ENCODE measurements at places on chromosomes 7 and 10.

DNA sequence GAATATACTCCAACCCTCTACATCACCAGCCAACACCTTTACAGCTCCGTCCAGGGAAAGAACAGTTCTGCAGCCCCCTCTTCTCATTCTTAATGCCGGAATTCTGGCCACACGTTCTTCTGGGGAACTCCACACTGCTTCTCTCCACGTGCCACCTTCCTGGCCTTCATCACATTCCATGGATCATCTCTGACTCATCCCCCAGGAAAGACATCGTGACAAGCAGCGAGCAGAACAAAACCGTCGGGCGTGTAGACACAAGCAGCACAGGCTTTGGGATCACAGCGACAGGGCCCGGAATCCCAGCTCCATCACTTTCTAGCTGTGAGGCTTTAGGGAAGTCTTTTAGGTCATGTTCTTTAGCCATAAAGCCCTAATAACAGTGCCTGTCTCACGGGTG lies 590.3 kb upstream of the FOXK1 start:
- DNase-seq, result no peak

DNA sequence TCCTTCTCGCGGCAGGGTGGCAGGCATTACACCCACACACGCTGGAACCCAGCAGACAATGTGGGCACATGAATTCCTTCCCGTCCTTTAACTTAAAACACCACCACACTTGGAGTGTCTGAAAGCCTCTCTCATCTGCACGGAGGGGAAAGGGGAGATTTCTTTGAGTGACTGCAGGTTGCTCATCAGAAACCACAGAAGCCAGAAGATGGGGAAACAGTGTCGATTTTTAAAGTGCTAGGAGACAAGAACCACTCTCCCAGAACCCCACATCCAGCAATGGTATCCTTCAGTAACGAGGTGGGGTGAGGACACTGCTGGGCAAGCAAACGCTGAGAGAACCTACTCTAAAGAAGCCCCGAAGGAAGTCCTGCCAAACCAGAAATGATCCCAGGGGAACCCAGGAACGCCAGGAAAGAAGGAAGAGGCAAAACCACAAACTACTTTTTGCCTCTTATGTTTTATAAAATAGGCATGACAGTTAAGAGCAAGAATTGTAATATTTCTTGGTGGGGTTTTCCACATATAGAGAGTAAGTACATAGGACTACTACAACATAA lies 254.3 kb downstream of the ELFN1 start:
- no peak for DNase-seq

GRCh38 chr10:92627845-92628480 lies 35.0 kb downstream of the KIF11 start:
- DNase-seq, result no peak

GRCh38 chr7:6376820-6377219 lies 70.9 kb downstream of the DAGLB start:
- DNase-seq, result no peak

DNA sequence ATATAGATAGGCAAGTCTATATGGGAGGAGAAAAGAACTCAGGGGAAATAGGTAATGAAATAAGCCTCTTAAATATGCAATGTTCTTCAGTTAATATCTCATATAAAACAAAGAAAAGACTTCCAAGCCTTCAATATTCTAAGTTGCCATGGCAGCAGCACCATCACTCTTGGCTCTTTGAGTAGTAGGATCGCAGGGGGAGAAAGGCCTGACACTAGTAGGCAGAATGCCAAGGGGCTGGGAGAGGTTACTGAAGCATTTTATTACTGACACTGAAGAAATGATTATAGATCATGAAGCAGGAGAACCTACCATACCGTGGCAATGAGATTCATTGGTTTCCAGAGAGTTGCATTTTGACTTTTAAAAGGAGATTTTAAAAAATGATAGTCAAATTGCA lies 193.9 kb downstream of the NXPH1 start:
- no peak for DNase-seq

Measured in HS-5 (cell line).